ENCODE measurements at places on chromosomes 13 and 19.

DNA sequence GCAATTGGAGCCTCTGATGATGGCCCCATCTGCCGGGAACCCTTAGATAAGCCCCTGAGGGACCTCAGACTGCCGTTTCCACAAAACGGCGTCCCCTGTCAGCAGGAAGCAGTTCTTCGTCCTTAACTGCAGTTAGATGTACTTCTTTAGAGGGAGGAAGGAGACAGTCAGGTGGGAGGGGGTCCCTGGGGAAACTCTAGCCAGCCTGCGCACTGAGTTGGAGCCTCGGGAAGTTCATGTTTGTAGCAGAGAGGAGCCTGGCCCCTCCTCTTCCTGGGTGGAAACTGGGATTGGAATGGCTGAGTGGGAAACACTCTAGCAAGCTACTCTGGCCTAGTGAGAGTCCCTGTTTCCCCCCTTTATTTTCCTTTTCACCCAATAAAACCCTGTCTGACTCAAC, 612.4 kb downstream of the PCDH9 start:
- DNase-seq, result no peak

DNA sequence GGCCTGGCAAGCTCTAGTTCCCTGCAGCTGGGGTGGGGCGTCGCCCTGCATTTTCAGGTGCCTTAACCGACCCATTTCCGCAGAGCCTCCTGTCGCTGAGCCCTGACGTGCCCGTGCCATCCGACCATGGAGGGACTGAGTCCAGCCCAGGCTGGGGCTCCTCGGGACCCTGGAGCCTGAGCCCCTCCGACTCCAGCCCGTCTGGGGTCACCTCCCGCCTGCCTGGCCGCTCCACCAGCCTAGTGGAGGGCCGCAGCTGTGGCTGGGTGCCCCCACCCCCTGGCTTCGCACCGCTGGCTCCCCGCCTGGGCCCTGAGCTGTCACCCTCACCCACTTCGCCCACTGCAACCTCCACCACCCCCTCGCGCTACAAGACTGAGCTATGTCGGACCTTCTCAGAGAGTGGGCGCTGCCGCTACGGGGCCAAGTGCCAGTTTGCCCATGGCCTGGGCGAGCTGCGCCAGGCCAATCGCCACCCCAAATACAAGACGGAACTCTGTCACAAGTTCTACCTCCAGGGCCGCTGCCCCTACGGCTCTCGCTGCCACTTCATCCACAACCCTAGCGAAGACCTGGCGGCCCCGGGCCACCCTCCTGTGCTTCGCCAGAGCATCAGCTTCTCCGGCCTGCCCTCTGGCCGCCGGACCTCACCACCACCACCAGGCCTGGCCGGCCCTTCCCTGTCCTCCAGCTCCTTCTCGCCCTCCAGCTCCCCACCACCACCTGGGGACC, 1.2 kb downstream of the ZFP36 start:
- no peak for DNase-seq

DNA sequence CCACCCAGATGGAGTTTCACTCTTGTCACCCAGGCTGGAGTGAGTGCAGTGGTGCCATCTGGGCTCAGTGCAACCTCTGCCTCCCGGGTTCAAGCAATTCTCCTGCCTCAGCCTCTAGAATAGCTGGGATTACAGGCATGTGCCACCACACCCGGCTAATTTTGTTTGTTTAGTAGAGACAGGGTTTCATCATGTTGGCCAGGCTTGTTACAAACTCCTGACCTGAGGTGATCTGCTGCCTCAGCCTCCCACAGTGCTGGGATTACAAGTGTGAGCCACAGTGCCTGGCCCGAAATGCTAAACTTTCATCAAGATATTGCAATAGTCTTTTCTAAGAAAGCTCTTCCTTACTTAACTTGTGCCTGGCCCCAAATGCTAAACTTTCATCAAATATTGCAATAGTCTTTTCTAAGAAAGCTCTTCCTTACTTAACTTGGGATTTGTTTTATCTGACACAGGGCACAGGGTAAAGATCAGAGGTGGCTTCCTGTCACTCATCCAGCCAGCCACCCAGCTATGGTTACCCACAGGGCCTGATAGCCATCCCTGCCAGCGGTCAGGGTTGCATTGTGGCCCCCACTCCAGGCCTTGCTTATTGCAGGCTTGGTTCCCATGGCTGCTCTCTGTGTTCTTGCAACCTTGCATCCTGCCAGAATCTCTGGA, 352.3 kb upstream of the TMTC4 start:
- no peak for DNase-seq

DNA sequence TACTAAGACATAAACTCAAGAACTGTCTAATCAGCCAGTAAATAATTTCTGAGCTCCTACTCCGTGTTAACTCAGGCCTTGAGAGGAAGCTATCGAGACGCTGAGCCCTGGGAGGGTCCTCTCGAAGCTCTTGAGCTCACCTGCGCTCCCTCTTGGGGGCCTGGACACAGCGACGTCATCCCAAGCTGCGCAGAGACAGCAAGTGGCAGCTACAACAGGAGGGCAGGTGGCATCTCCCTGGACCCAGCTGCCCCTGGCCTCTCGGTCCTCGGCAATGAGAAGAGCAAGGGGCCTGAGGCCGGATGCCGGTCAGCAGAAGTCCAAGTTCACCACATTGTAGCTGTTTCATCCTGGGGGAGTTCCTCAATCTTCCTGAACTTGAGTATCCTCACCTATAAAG, 30.5 kb upstream of the TUBGCP3 start:
- DNase-seq, result no peak

DNA sequence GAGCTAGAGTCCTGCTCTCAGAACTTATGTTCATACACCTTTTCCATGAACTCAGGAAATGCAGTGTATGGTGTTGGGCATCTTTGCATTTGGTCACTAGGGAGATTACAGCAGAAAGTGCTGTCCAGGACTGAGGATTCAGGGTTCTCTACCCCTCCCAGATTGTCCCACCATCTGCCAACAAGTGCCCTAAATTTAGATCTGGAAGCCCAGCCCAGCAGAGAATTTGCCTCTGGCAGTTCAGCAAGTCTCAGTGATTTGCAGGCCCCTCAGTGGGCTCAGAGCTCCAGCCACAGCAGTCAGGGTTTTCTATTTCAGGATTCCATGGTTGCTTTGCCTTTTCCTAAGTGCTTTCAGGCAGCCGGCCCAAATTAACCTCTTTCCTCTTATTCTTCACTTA, 23.4 kb downstream of the CNFN start:
- DNase-seq, result no peak

- DNase-seq, result no peak
These were observed 17.9 kb upstream of the OR10H5 start for GRCh38 chr19:15769586-15769985.

DNA sequence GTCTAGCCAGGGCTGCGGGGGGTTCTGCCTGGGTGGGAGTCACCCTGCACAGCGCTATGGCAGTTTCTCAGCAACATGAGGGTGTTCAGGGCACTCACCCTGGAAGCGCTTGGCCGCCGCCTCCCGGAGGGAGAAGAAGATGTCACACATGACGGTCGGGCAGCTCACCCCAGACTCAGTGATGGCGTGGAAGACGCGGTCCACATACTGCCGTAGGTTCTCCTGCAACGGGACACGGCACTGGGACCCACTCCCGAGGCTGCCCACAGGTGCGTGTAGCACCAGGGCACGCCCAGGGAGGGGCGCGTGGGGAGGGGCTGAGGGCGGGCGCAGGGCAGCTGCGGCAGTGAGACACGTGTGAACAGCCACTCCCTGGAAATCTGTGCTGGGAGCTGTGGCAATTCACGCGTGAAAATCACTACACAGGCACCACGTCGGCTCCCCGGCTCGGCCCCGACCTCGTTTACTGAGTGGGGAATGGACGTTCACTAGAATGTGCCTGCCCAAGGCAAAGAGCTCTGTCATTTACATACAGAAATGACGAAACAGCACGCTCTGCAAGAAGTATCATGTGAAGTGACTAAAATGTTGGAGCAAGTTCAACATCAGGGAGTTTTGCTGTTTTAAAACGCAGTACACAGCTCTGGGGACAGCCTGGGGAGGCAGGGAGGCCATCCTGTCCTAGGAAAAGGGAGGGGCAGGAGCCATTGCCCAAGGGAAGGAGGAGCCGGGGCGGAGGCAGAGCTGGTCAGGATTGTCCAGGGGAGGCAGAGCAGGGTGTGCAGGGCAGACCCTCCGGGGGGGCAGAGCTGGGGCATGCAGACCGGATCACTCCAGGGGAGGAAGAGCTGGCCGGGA, 41.5 kb upstream of the C13orf46 start:
- no peak for DNase-seq

DNA sequence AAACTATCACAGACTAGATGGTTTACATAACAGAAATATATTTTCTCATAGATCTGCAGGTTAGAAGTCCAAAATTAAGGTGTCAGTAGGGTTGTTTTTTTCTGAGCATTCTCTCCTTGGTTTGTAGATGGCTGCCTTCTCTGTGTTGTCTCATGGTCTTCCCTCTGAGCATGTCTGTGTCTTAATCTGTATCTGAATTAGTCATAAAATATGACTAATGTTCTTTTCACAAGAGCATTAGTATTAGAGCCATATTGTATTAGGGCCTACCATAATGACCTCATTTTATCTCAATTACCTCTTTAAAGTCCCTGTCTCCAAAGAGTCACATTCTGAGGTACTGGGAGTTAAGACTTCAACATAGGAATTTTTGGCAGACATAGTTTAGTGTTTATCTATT, 77.2 kb upstream of the OBI1 start:
- no peak for DNase-seq

GRCh38 chr19:18155095-18156087, 2.4 kb downstream of the PIK3R2 start:
- no peak for DNase-seq

Data from NCI-H1694 treated with DMSO at 0.1 percent for 48 hours (cell line).